Ovary (tissue), 10 donors: ENCODE measurements at places on chromosomes 7 and 10.

- no peak overlapping the region for H3K4me3 ChIP-seq
- no peak for DNase-seq
- H3K27me3 ChIP-seq, result no peaks in the 10 kb centered on the region
- no peaks in the 10 kb centered on the region for H3K36me3 ChIP-seq
Measured at GRCh38 chr7:26042237-26042636, 109.8 kb upstream of the NFE2L3 start.

DNA sequence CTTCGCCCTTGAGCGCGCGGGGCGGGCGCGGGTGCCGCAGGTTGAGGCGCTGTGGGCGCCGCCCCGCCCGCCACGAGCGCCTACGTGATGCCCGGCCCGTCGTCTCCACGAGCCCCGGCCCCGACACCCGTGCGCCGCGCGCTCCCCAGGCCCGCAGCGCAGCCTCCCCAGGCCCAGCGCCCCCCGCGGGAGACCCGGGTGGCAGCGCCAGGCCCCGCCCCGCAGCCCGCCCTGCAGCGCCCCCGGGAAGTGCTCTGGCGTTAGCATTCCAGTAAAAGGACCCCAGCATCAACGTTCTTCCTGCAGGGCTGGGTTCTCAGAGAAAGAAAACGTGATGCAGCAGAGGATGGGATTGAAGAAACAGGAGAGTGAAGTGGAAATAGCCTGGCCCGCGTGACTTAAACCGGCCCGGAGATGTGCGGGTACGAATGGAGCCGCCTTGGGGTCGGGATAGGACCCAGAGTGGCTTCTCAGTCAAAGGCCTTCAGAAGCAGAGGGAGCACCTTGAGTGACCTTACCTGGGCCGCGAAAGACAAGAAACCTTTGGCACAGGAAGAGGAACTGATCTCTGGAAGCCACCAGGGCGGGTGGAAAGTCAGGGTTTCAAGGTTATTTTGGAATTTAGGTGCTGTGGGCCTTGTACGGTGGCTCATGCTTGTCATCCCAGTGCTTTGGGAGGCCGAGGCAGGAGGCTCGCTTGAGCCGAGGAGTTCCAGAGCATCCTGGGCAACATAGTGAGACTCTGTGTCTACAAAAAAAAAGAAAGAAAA is 1.8 kb downstream of the PFKP start:
- H3K4me3 ChIP-seq, result peak overlapping the region; percentile 58
- peak overlapping the region; percentile 45 for H3K27ac ChIP-seq
- no peaks in the 10 kb centered on the region for H3K36me3 ChIP-seq
- peaks cover 9% of the 10 kb centered on the region for H3K4me1 ChIP-seq
- DNase-seq, result peak; percentile 53

GRCh38 chr10:129531969-129532660 is 65.1 kb downstream of the MGMT start:
- no peak for DNase-seq
- peaks cover 19% of the 10 kb centered on the region for H3K4me1 ChIP-seq
- no peaks in the 10 kb centered on the region for H3K27me3 ChIP-seq
- H3K27ac ChIP-seq, result no peak overlapping the region
- H3K36me3 ChIP-seq, result no peaks in the 10 kb centered on the region
- H3K4me3 ChIP-seq, result no peak overlapping the region

- H3K36me3 ChIP-seq, result no peaks in the 10 kb centered on the region
- H3K4me1 ChIP-seq, result peaks cover 13% of the 10 kb centered on the region
- no peaks in the 10 kb centered on the region for H3K27me3 ChIP-seq
- no peak overlapping the region for H3K4me3 ChIP-seq
Measured at GRCh38 chr10:72062382-72062781, 26.0 kb downstream of the SPOCK2 start.

DNA sequence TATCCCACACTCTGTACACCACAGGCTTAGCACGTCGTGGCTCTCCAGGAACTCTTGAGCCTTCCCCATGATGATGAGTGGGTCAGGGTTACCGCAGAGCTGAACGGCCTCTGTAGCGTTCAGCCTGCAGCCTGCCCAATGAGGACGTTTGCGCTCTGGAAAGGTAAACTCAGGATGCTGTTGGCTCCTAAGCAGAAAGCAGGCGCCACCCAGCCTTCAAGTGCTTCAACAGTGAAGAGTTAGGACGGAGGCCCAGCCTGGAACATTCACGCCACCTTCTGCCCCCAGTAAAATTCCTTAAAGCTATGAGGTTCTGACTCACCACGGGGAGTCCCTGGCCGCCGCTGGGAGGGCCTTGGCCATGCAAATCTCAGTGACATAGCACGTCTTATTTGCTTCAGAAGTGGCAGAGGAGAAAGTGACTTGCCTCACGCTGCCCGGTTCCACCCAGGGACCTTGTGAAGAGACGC is 161.5 kb upstream of the SH2B2 start:
- no peaks in the 10 kb centered on the region for H3K27me3 ChIP-seq
- no peak for DNase-seq
- no peak overlapping the region for H3K4me3 ChIP-seq
- no peaks in the 10 kb centered on the region for H3K36me3 ChIP-seq
- H3K4me1 ChIP-seq, result peaks cover 14% of the 10 kb centered on the region

- no peaks in the 10 kb centered on the region for H3K36me3 ChIP-seq
- H3K4me1 ChIP-seq, result no peaks in the 10 kb centered on the region
- no peak for DNase-seq
- no peak overlapping the region for H3K4me3 ChIP-seq
- H3K27me3 ChIP-seq, result no peaks in the 10 kb centered on the region
Measured at GRCh38 chr10:132057191-132057681, 8.5 kb upstream of the JAKMIP3 start.

GRCh38 chr7:29189743-29190201 is 4.8 kb upstream of the CHN2 start:
- DNase-seq, result peak; percentile 63
- no peak overlapping the region for H3K27ac ChIP-seq

- H3K36me3 ChIP-seq, result no peaks in the 10 kb centered on the region
- peaks cover 1% of the 10 kb centered on the region for H3K4me1 ChIP-seq
- H3K27me3 ChIP-seq, result no peaks in the 10 kb centered on the region
Measured at GRCh38 chr10:17181751-17182150, 19.7 kb downstream of the TRDMT1 start.

GRCh38 chr10:112677689-112678088 is 230.7 kb downstream of the VTI1A start:
- DNase-seq, result no peak
- no peak overlapping the region for H3K4me3 ChIP-seq

- H3K36me3 ChIP-seq, result no peaks in the 10 kb centered on the region
- H3K27ac ChIP-seq, result no peak overlapping the region
- H3K4me1 ChIP-seq, result peaks cover 1% of the 10 kb centered on the region
- H3K4me3 ChIP-seq, result no peak overlapping the region
- DNase-seq, result no peak
Measured at GRCh38 chr7:94486216-94486615, 23.4 kb upstream of the CASD1 start.

DNA sequence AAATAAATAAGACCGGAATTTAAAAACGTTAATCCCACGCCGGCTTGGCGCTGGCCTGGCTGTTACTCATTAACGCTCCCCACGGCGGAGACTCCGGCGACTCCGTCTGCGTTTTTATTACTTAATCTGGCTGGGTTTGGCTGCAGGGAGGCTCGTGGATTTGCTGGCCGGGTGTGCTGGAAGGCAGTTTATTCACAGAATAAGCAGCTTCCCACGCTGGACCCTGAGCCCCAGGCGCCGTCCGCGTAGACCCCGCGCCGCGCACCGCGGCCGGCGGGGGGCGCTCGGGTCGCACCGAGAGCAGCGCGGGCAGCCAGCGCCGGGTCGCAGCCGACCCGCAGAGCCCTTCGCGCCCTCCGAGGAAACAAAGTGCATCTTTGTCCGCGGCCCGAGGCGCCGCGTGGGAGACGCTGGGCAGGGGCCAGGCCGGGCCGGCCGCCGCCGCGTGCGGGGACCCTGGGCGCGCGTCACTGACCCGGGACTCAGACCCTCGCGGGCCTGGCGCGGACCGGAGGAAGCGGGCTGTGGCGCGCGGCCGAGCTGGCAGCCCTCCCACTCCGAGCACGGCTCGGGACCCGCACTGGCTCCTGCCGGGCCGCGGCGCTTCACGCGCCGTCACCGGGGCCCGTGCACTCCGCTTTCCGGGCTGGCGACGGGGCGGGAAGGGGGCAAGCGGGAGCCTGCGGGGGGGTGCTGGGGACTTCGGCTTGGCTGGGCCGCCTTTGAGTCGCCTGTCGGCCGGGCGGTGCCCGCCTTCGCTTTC is 587 bp upstream of the GRK5 start:
- H3K27me3 ChIP-seq, result no peaks in the 10 kb centered on the region
- H3K36me3 ChIP-seq, result no peaks in the 10 kb centered on the region
- H3K4me3 ChIP-seq, result peak overlapping the region; percentile 96
- H3K4me1 ChIP-seq, result peaks cover 5% of the 10 kb centered on the region

DNA sequence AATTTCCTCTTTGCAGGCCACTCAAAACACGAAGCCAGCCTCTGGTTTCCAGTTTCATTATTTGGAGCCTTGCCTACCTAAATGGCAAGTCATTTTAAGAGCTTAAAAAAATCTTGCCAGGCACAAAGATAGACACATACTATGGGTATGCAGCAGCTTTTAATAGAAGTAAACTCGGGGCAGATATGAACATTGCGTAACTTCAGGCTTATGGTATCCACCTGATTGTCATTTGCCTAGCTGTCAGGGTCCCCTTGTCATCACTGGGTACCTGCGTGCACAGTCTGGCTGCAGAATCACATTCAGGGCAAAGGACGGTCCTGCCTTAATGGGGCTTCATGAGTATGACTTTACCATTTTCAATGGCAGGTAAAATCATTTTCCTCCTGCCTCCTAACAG is 466.1 kb upstream of the NRP1 start:
- no peak for DNase-seq
- H3K36me3 ChIP-seq, result no peaks in the 10 kb centered on the region
- no peak overlapping the region for H3K27ac ChIP-seq
